ENCODE measurements at places on chromosomes 12 and 14.

DNA sequence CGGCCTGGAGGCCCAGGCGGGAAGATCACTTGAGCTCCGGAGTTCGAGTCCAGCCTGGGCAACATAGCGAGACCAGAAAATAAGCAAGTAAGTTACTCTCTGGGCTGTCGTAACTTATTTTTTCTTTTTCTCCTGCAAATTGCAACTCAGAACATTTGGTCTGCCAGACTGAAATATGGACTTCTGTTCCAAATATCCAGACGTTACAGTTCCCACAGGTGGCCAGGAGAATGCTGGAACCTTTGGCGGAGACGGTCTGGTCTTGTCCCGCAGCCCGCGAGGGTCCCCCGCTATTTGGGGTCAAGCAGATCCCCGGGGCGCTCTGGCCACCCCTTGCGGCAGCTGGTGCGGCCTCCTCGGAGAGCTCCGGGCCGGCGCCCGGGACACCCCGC, 488 bp upstream of the PLEKHH1 start:
- H3K36me3 ChIP-seq = no peaks in the 10 kb centered on the region
- no peaks in the 10 kb centered on the region for H3K27me3 ChIP-seq
- peak overlapping the region; percentile 74 for H3K4me3 ChIP-seq
- no peaks in the 10 kb centered on the region for H3K4me1 ChIP-seq
- DNase-seq = no peak

DNA sequence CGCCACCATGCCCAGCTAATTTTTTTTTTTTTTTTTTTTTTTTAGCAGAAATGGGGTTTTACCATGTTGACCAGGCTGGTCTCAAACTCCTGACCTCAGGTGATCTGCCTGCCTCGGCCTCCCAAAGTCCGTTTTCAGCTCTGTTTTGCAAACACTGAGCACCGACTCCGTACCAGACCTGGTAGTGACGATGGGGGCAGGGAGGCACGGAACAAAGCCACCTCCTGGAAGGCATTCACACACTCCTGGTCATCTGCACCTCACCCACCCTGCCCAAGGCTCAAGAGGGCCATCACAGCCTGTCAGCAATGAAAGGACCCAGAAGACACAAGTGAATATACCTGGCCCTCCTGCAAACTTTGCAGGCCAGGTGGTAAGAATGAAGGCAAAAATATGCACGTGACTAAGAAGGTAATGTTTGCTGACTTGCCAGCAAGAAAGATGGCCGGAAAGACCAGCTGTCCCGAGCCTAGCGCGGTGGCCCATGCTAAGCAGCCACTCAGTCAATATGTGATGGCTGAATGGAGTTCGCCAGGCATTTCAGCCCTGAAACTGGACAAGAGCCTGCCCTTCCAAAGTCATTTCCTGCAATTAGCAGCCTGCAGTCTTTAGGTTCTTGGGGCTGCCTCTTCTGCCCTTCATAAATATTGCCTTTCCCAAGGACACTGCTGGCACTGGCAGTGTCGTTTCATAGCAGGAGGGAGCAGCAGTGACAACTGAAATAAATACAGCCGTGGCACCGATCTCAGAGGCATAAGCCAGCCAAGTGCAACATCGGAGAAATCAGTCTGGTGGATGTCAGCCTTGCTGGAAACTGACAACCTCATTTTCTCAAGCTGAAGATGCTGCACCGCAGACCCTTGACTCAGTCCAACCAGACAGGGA, 17.6 kb downstream of the MMAB start:
- peaks cover 14% of the 10 kb centered on the region for H3K4me1 ChIP-seq
- no peak overlapping the region for H3K4me3 ChIP-seq
- DNase-seq = no peak
- no peak overlapping the region for H3K27ac ChIP-seq

DNA sequence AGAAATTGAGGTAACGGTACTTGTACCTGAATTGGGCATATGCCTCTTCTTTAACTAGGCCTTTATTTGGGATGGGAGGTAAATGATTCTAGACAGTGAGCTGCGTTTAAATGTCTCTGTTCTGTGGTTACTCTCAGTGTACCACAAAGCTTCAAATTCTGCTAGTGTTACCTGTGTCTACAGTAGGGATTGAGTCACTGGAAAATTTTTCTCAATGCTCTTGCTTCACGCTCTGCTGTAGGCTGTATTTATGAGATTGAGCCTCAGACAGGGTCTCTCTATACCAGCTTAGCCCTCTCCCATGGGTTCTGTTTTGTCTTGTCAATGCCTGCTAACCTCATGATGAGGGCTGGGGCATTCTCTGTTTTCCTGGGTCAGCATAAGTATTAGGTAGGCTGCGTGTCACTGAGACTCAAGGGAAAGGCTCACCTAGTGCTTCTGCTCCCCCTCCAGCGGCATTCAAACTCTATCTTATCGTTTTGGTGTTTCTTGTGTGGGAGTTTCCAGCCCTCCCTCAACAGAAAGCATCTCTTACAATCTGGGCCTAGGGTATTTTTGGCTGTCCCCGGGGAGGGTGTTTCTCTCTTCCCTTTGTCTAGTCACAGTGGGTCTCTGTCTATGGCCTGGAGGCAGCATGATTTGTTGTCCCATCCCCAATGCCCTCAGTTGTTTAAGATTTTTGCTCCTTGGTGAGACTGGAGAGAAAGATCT, 285.8 kb downstream of the ADGRD1 start:
- H3K27ac ChIP-seq = no peak overlapping the region
- H3K4me1 ChIP-seq = no peaks in the 10 kb centered on the region
- H3K36me3 ChIP-seq = no peaks in the 10 kb centered on the region
- no peaks in the 10 kb centered on the region for H3K27me3 ChIP-seq
- H3K4me3 ChIP-seq = no peak overlapping the region

DNA sequence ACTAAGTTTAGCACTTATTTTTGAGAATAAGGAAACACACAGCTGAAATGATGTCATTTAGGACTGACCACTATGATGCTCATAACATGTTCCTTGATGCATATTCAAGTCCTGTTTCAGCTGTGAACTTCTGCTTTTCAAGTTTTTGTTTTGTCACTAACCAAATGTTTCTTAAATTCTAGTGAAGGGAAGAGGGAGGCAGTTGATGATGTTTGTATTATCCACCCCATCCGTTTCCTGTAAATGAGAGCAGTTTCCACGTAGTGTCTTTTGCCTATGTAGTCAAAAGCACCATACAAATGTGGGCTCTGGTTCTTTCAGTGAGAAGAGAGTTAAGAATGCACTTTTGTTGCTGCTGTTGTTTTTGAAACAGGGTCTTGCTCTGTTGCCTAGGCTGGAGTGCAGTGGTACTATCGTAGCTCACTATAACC, 491.8 kb downstream of the PCNX1 start:
- H3K4me3 ChIP-seq = no peak overlapping the region
- no peaks in the 10 kb centered on the region for H3K36me3 ChIP-seq
- H3K4me1 ChIP-seq = peaks cover 12% of the 10 kb centered on the region
- no peak for DNase-seq
- no peaks in the 10 kb centered on the region for H3K27me3 ChIP-seq
- H3K27ac ChIP-seq = no peak overlapping the region

- H3K4me1 ChIP-seq = no peaks in the 10 kb centered on the region
- H3K27ac ChIP-seq = no peak overlapping the region
- no peaks in the 10 kb centered on the region for H3K27me3 ChIP-seq
- H3K4me3 ChIP-seq = no peak overlapping the region
- H3K36me3 ChIP-seq = no peaks in the 10 kb centered on the region
- DNase-seq = peak; percentile 89
Measured at GRCh38 chr12:101021911-101022388, 188.1 kb downstream of the SLC5A8 start.

GRCh38 chr14:37090026-37090425, 82.4 kb downstream of the SLC25A21 start:
- H3K27me3 ChIP-seq = no peaks in the 10 kb centered on the region
- no peak overlapping the region for H3K4me3 ChIP-seq
- H3K27ac ChIP-seq = no peak overlapping the region
- no peaks in the 10 kb centered on the region for H3K36me3 ChIP-seq

DNA sequence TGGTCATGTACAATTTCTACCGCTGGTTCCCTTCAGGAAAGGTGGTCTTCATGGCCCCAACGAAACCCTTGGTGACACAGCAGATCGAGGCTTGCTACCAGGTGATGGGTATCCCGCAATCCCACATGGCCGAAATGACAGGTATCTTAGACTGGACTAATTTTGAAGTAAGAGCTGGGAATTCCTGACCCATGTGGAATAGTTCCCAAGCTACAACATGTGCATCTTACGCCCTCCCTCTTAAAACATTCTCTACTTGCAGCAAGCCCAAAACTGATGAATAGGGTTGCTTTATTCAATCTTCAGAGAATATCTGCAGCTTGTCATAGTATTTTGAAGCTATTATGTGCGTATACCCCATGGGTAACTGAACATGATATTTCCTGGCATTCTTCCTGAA, 669 bp downstream of the FANCM start:
- H3K36me3 ChIP-seq = no peaks in the 10 kb centered on the region
- DNase-seq = no peak
- no peaks in the 10 kb centered on the region for H3K27me3 ChIP-seq
- peak overlapping the region; percentile 72 for H3K27ac ChIP-seq
- H3K4me1 ChIP-seq = peaks cover 20% of the 10 kb centered on the region

DNA sequence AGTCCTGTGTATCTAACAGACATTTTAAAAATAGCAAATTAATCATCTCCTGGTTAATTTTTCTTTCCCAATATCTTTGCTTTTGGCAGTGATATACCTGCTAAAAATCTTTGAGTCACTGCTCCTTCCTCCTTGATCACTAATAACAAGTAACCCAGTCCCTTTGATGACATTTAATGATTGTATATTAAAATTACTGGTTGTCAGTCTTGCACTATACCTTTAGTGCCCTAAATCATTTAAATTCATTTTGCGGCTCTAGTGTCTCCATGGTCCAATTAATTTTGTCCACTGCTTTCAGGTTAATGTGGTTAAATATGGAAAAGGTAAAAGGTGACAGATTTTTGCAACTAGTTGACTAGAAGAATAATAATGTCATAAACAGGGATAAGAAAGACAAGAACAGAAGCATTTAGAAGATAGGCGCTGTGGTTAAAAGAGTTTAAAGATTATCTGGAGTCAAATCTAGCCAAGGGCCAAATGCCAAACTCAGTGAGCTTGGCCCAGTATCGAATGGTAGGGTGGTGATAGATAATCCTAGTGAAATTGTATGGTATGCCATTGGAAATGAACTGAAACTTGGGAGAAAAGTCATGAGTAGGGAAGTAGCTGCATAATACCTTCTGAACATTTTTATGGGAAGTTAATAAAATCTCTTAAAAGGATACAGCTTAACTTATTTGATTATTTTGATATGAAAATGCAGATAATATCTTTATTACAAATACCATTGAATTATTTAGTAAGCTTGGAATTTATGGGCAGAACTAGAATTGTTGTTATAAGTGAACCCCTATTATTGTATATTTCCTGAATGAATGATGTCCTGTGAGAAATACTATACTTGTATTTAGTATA, 115.0 kb downstream of the PCNX1 start:
- H3K4me1 ChIP-seq = no peaks in the 10 kb centered on the region
- H3K4me3 ChIP-seq = no peak overlapping the region
- H3K36me3 ChIP-seq = peaks cover 48% of the 10 kb centered on the region
- DNase-seq = no peak

GRCh38 chr14:96762650-96763049, 34.5 kb upstream of the VRK1 start:
- peak overlapping the region; percentile 13 for H3K4me3 ChIP-seq
- peaks cover 3% of the 10 kb centered on the region for H3K27me3 ChIP-seq
- DNase-seq = peak; percentile 68
- no peaks in the 10 kb centered on the region for H3K36me3 ChIP-seq
- H3K4me1 ChIP-seq = no peaks in the 10 kb centered on the region
- no peak overlapping the region for H3K27ac ChIP-seq

DNA sequence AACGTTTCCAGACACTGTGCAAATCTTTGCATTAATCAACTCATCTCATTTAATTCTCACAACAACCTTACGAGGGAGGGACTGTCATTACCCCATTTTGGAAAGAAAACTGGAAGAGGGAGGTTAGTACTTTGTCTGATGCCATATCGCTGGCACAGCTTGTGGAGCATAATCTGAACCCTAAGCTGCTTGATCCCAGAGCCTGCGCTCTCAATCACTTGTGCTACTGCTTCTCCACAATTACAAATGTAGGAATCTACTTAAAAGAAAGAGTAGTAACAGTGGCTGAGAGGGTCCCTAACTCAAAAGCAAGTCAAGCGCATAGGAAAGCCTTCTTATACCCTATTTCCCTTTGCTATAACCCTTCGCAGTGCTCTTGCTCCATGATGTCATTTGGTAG, 3.2 kb downstream of the EFS start:
- peaks cover 24% of the 10 kb centered on the region for H3K4me1 ChIP-seq
- H3K4me3 ChIP-seq = no peak overlapping the region
- no peaks in the 10 kb centered on the region for H3K27me3 ChIP-seq
- H3K36me3 ChIP-seq = no peaks in the 10 kb centered on the region
- no peak overlapping the region for H3K27ac ChIP-seq

- no peak for DNase-seq
- no peak overlapping the region for H3K4me3 ChIP-seq
- H3K27me3 ChIP-seq = no peaks in the 10 kb centered on the region
- H3K27ac ChIP-seq = no peak overlapping the region
- H3K4me1 ChIP-seq = no peaks in the 10 kb centered on the region
Measured at GRCh38 chr14:99028041-99028440, 244.0 kb downstream of the BCL11B start.

DNA sequence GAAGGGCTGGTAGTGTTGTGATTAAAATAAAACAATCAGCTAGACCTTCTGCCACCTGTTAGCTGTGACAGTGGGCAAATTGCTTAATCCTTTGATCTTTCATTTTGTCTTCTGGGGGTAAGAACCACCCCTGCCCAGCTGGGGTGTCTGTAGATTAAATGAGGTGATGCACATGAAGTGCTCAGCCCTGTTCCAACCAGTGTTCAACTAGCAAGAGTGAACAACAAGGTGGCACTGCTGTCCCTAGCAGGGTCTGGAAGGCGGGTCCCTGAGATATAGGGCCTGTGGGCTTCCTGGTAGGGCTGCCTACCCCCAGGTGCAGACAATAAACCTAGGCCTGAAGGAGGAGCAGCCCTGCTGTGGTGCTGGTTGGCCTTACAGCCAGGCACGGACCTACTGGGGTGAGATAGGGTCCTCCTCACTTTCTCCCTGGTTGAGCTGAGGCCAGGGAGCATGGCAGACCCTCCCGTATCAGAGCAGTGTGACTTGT, 60.6 kb downstream of the ARL6IP4 start:
- no peak for DNase-seq
- H3K4me1 ChIP-seq = peaks cover 23% of the 10 kb centered on the region
- no peaks in the 10 kb centered on the region for H3K27me3 ChIP-seq
- H3K4me3 ChIP-seq = no peak overlapping the region
- H3K36me3 ChIP-seq = no peaks in the 10 kb centered on the region

- no peak overlapping the region for H3K27ac ChIP-seq
- H3K4me1 ChIP-seq = peaks cover 9% of the 10 kb centered on the region
- H3K36me3 ChIP-seq = no peaks in the 10 kb centered on the region
Measured at GRCh38 chr12:26736563-26737486, 96.2 kb downstream of the ITPR2 start.

- H3K4me1 ChIP-seq = no peaks in the 10 kb centered on the region
- no peak overlapping the region for H3K4me3 ChIP-seq
- H3K36me3 ChIP-seq = no peaks in the 10 kb centered on the region
- H3K27ac ChIP-seq = no peak overlapping the region
Measured at GRCh38 chr12:116466536-116466935, 92.6 kb upstream of the MAP1LC3B2 start.
